ENCODE measurements at places on chromosomes 3 and 15. TPM values are rescaled to one million over a fixed set of nuclear protein-coding genes. Genes with fewer than 3 reads are reported as not detected.

GOLGA8T gene
- 0.49 TPM for total RNA-seq

IMPDH2 gene
- 98.1 TPM for total RNA-seq

FGF12 gene
- 103 TPM for total RNA-seq

ACOX2 gene
- total RNA-seq: 0.98 TPM

Data from temporal lobe (tissue), 4 donors.